ENCODE measurements at places on chromosomes 13 and 19.

GRCh38 chr19:3642296-3642695, 15.7 kb upstream of the CACTIN start:
- no peaks in the 10 kb centered on the region for H3K27me3 ChIP-seq
- no peak for DNase-seq
- H3K4me3 ChIP-seq, result no peak overlapping the region
- H3K4me1 ChIP-seq, result no peaks in the 10 kb centered on the region
- H3K27ac ChIP-seq, result no peak overlapping the region

DNA sequence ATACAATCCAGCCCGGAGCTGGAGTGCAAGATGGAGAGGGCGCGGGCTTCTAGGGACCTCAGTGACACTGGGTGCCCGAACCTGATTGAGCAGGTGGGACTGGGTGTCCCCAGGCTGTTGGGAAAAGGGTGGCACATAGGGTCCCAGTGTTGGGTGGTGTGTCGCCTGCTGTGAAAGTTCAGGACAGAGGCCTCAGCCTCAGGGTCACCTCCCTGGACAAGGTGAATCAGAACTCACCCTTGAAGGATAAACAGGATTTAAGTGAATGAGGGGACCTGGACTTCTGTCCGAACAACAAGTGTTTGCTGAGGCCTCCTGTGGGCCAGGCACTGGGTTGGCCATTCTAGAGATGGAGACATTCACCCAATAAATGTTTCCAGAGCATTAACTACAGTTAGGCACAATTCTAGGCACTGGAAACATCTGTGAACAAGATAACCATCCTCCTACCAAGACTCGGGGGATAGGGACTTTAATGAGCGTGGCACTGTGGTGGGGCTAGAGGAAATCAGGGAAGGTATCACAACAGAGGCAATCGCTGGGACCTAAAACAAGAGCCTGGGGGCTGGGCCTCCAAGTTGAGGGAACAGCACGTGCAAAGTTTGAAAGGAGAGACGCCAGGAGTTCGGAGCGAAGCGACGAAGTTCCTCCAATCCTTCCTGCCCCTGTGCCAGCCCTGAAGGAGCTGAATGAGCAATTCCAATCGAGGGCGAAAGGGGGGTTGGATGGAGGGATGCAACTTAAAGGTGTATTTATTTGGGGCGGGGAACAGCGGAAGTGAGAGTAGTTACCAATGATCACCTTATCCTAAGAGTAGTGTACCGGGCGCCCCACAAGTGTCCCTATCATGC, 921 bp upstream of the POLD1 start:
- peak overlapping the region; percentile 99 for H3K27ac ChIP-seq
- peaks cover 29% of the 10 kb centered on the region for H3K4me1 ChIP-seq
- peak overlapping the region; percentile 97 for H3K4me3 ChIP-seq
- no peak for DNase-seq

DNA sequence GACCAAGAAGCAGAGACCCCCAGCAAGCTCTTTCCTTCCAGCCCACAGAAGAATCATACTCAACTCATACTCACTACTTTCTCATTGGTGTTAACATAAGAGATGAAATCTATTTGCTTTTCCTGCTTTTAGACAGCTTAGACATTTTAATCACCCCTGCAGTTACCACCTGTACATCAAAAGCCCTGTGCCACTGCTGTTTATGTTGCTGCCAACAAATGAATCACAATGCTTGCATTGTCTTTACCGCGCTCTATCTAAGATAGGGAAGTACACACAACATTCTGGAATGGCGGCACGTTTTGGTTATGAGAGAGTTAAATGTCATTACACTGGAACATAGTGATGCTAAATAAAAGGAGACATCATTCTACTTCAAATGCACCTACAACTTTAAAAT, 95.1 kb downstream of the ABCC4 start:
- no peaks in the 10 kb centered on the region for H3K27me3 ChIP-seq
- no peak overlapping the region for H3K4me3 ChIP-seq
- no peak for DNase-seq
- no peaks in the 10 kb centered on the region for H3K4me1 ChIP-seq
- H3K27ac ChIP-seq, result no peak overlapping the region
- H3K36me3 ChIP-seq, result peaks cover 46% of the 10 kb centered on the region

- peak overlapping the region; percentile 63 for H3K4me3 ChIP-seq
- peak overlapping the region; percentile 91 for H3K27ac ChIP-seq
- no peak for DNase-seq
Observed at GRCh38 chr19:29672319-29672932, 7.2 kb downstream of the PLEKHF1 start.

DNA sequence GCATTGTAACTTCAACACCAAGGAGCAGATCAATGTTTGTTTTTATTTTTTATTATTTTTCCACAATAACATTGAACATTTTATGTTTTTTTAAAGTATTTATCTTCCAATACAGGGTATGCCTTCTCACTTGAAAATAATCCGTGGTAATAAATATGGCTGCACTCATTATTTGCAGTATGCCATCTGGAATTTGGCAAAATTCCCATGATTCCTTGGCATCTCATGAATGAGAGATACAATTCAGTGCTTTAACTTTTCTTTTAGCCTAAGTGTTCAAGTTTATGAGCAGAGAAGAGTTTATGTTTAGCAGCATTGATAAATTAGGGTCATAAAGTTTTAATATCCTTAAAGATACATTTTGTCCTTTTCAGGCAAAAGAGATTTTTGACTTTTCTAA, 1109.6 kb upstream of the ATXN8OS start:
- H3K36me3 ChIP-seq, result no peaks in the 10 kb centered on the region
- H3K4me3 ChIP-seq, result no peak overlapping the region
- no peak for DNase-seq
- H3K4me1 ChIP-seq, result no peaks in the 10 kb centered on the region
- no peak overlapping the region for H3K27ac ChIP-seq
- no peaks in the 10 kb centered on the region for H3K27me3 ChIP-seq

GRCh38 chr13:93561576-93562225, 335.1 kb downstream of the GPC6 start:
- no peak for DNase-seq
- H3K4me3 ChIP-seq, result no peak overlapping the region
- H3K27me3 ChIP-seq, result no peaks in the 10 kb centered on the region
- no peaks in the 10 kb centered on the region for H3K36me3 ChIP-seq

GRCh38 chr13:71290963-71291841, 575.8 kb downstream of the DACH1 start:
- H3K4me1 ChIP-seq, result peaks cover 20% of the 10 kb centered on the region
- peaks cover 7% of the 10 kb centered on the region for H3K27me3 ChIP-seq
- peak overlapping the region; percentile 82 for H3K27ac ChIP-seq
- peak overlapping the region; percentile 78 for H3K4me3 ChIP-seq
- peak; percentile 13 for DNase-seq

DNA sequence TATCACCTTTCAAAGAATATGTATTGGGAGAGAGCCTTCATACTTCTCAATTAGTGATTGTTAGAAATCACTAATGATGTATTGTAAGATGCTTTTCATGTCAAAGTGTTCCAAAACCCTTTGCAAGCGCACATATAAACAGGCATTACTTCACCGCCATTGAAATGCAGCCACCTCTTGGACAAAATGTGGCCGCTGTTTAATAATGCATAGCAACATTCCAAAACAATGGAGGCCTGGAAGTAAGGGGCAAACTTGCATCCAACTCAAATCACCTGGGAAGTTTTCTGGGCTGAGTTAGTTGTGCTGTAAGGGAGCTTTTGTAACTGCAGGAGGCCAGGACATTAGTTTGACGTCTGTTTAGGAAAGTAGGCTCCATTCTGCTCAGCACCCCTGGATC, 438.1 kb downstream of the FGF9 start:
- no peak overlapping the region for H3K27ac ChIP-seq
- DNase-seq, result no peak
- H3K4me3 ChIP-seq, result no peak overlapping the region
- H3K27me3 ChIP-seq, result no peaks in the 10 kb centered on the region

GRCh38 chr19:11059511-11060358, 29.5 kb upstream of the LDLR start:
- H3K27me3 ChIP-seq, result no peaks in the 10 kb centered on the region
- H3K4me1 ChIP-seq, result no peaks in the 10 kb centered on the region
- H3K27ac ChIP-seq, result no peak overlapping the region
- H3K4me3 ChIP-seq, result no peak overlapping the region

DNA sequence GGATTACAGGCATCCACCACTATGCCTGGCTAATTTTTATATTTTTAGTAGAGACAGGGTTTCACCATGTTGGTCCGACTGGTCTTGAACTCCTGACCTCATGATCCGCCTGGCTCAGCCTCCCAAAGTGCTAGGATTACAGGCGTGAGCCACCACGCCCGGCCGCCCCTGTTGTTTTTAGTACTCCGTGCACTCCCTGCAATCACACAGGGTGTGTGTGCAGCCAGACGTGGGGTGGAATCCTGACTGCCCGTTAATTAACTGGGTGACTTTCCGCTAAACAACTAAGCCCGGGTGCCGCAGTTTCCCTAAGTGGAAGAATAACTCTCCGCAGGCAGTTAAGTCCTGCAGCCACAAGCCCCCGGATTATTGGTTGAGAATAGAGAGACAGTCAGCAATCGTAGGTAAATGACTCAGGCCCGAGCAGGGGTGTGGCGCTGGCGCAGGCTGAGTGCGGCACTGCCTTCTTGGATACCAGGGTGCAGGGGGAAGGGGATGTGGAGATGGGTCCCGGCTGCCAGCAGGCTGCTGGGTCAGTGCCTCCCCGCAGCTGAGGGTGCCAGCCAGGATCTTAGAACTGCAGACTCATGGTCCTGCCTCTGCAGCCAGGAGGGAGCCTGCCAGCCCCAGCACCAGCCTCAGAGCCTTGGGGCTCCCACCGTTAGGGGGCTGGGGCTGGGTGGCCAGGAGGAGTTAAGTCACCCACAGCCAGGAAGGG, 6.1 kb upstream of the FXYD3 start:
- DNase-seq, result no peak
- H3K4me1 ChIP-seq, result peaks cover 14% of the 10 kb centered on the region
- H3K27ac ChIP-seq, result no peak overlapping the region
- H3K4me3 ChIP-seq, result no peak overlapping the region
- no peaks in the 10 kb centered on the region for H3K36me3 ChIP-seq

- no peak overlapping the region for H3K27ac ChIP-seq
- no peaks in the 10 kb centered on the region for H3K27me3 ChIP-seq
- DNase-seq, result no peak
Observed at GRCh38 chr13:100512422-100512821, 76.2 kb downstream of the GGACT start.

DNA sequence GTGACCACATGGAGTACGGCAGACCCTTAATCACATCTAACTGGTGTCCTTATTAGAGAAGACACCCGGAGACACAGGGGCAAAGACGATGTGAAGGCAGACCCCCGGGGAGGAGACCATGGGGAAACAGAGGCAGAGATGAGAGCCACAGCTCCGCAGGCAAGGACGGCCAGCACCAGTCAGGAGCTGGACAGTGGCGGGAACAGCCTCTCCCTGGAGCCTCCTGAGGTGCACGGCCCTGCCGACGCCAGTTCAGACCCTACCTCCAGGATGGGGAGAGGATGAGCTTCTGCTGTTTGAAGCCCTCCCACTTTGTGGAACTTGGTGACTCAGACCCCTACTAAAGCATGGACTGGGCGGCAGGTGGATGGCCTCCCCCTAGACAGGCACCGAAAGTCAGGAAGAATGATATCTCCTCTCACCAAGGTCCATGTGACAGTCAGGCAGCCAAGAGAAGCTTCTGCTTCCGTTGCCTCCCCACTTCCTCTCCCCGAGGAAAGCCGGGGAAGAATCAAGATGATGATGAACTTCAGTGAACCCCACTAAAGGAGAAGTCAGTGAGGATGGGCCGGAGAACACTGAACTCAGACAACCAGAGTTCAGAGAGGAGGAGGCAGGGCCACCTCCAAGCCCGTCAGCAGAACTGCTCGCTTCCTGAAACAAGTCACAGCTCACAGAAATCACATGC, 25.4 kb downstream of the RAB20 start:
- H3K36me3 ChIP-seq, result no peaks in the 10 kb centered on the region
- no peak overlapping the region for H3K4me3 ChIP-seq

DNA sequence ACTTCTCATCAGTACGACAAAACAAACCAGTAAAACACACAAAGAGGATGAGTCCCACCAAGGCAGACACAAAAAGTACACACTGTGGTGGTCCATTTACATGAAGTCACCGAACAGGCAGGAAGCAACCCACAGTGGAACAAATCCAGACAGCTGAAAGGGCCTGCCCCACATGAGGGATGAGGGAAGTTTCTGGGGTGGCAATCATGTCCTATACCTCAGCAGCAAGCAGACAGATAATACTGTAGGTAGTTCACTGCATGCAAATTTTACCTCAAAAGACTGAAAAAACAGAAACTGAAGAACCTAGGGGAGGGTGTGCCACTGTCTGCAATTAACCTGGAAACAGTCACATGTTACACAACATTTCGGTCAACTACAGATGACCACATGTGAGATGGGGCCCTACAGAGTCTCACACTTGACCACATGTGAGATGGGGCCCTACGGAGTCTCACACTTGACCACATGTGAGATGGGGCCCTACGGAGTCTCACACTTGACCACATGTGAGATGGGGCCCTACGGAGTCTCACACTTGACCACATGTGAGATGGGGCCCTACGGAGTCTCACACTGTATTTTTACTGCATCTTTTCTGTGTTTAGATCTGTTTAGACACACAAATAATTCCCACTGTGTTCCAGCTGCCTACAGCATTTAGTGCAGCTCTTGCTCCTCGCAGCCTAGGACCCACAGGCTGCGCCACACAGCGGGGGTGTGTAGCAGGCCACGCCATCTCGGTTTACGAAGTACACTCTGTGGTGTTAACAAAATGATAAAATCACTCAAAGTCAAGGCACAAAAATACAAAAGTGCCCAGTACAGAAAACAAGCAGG, 22.2 kb downstream of the PCID2 start:
- peak overlapping the region; percentile 57 for H3K27ac ChIP-seq
- peaks cover 67% of the 10 kb centered on the region for H3K36me3 ChIP-seq
- peaks cover 38% of the 10 kb centered on the region for H3K4me1 ChIP-seq
- DNase-seq, result no peak
- H3K4me3 ChIP-seq, result peak overlapping the region; percentile 42

GRCh38 chr13:98536729-98537128, 40.2 kb downstream of the STK24 start:
- H3K4me3 ChIP-seq, result no peak overlapping the region
- H3K4me1 ChIP-seq, result peaks cover 90% of the 10 kb centered on the region
- no peaks in the 10 kb centered on the region for H3K27me3 ChIP-seq
- no peak for DNase-seq

- H3K36me3 ChIP-seq, result no peaks in the 10 kb centered on the region
- DNase-seq, result peak; percentile 64
- H3K27me3 ChIP-seq, result peaks cover 36% of the 10 kb centered on the region
- H3K27ac ChIP-seq, result no peak overlapping the region
- peak overlapping the region; percentile 24 for H3K4me3 ChIP-seq
Observed at GRCh38 chr19:1324806-1325567, 39.3 kb downstream of the EFNA2 start.

Measured in activated naive CD8-positive, alpha-beta T cell treated with anti-CD3 and anti-CD28 coated beads, Interleukin-2, amount 50 U/mL, for 24 hours (primary cell).